ENCODE measurements at places on chromosomes 13 and 19.

DNA sequence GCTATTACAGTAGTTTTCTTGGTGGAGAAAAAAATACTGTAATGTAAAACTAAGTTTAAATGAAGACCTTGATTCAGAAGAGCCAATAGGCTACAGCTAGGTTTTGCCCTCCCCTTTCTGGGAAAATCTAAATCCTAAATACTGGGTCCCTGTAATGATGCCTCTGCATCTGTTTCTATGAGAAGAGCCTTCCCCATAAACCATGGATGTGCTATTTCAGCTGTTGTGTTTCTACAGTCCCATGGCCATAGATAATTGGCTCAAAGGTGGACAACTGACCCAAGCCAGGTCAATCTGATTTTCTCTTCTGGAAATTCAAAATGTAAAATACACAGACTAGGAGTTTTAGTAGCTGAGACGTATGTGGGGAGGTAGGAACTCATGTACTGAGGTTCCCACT is 101.9 kb downstream of the NDFIP2 start:
- DNase-seq, result no peak

DNA sequence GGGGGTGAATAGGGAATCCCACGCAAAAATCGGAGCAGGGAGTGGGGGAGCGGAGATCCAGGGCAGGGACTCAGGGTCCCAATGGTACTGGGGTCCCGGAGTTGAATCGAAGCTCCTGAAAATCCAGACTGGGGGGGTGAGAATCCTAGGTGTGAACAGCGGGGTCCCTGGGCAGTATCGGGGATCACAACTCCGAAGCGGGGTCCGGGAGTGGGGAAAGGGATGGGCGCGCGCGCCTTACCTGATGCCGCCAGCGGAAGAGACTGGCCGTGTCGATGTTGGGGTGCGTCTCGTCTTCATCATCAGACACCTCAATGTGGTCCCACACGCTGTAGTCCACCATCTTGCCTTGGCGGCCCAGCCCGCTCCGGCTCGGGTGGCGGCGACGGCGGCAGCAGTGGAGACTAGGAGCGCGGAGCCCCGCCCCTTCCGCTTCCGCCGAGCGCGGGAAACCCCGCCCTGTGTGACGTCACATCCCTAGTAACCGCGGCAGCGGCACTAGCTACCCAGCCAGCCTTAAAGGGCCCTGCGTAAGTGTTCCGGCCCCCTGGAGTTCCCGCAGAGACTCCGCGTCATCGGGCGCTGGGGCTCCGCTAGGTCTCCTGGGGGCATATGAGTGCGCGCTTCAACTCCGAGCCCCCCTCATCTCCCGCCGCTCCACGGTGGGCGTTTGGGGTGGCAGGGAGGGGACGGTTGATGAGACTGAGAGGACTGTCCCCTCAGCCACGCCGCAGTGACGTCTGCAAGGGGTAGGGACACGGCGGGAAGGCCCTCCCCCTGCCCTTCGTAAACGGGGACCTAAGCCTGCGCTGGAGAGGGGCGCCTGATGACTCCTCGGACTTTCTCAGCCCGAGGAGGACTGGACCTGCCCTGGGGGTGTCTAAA is at the start of gene CDC37:
Gene CDC37 (minus strand): TSS at position 406 of the 885 bp plus-strand sequence. CDS start 63 bp downstream, at position 343.
- peak; percentile 89 for DNase-seq

DNA sequence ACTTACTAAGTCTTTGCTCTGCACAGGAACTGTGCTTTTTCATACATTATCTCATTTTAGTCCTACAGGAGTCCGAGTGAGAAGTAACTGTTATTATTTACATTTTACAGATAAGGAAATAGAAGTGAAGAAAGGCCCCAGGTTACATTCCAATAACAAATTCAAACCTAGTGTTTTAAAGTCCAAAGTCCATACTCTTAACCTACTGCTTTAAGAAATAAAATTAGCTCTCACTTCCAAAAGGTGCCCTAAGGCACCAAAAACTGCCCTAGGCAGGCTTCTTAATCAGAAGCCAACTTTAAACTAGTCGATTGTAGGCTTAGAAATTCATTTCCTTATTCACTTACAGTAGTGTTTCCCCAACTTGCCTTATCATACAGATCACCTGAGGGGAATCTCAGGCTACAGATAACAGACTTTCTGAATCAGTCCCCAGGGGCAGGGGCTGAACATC is 555.9 kb downstream of the DIAPH3 start:
- no peak for DNase-seq

GRCh38 chr19:4027146-4027545 is 19.6 kb downstream of the PIAS4 start:
- no peak for DNase-seq

GRCh38 chr13:48801255-48801654 is 147.5 kb downstream of the CYSLTR2 start:
- no peak for DNase-seq
